ENCODE measurements at places on chromosomes 7 and 10.

- DNase-seq = no peak
Observed at GRCh38 chr10:109902992-109903947, 20.0 kb downstream of the XPNPEP1 start.

DNA sequence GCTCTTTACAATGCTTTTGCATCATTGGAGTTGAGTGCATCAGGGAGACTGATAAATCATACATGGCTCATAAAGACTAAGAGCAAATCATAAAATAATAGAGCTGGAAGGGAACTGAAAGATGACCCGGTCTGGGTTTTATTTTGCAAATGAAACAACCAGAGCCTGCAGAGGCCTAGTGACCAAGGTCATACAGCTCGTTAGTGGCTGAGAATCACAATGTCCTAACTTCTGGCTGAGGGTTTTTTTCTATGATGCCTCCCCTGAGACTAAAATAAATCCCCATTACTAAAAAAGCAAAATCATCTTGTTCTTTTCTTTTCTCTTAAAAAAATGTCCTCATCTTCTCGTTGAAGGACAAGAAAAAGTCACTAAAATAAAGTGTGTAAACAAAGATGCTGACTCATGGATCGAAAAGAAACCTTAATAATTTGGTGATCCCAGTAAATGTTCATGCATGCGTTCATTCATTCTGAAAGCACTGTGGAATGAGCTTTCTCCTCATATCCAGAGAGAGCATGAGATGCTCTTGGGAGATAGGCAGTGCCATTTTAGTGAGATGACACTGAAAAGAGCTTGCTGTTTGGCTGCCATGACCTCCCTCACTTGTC is 107.8 kb upstream of the PHYHIPL start:
- DNase-seq = no peak

DNA sequence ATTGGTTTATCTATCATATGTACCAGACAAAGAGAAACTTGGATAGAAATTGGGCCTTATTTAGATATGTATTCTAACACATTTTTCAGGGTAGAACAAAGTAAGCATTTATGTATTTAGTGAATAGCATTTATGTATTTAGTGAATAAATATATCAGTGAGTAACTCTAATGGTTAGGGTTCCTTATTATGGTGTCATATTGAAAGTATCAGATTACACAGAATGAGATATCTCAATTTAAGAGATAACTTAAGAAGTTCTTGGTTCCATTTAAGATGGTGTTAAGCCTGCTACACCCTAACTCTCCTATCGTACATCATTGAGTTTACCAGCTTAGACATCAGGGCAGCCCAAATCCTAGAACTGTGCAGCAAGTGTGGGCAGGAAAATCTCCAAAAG is 35.9 kb upstream of the DMTF1 start:
- DNase-seq = no peak

DNA sequence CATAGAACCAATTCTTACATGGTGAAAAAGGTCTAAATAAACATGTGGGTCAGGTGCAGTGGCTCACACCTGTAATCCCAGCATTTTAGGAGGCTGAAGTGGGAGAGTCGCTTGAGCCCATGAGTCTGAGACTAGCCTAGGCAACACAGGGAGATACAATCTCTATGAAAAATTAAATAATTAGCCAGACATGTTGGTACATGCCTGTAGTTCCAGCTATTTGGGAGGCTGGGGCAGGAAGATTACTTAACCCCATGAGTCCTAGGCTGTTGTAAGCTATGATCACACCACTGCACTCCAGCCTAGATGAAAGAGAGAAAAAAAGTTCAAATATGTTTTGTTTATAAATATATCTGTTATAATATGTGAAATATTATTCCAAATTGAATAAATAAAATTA is 643.6 kb downstream of the IPMK start:
- DNase-seq = no peak

GRCh38 chr10:14423111-14423744 is 92.5 kb upstream of the FRMD4A start:
- no peak for DNase-seq

DNA sequence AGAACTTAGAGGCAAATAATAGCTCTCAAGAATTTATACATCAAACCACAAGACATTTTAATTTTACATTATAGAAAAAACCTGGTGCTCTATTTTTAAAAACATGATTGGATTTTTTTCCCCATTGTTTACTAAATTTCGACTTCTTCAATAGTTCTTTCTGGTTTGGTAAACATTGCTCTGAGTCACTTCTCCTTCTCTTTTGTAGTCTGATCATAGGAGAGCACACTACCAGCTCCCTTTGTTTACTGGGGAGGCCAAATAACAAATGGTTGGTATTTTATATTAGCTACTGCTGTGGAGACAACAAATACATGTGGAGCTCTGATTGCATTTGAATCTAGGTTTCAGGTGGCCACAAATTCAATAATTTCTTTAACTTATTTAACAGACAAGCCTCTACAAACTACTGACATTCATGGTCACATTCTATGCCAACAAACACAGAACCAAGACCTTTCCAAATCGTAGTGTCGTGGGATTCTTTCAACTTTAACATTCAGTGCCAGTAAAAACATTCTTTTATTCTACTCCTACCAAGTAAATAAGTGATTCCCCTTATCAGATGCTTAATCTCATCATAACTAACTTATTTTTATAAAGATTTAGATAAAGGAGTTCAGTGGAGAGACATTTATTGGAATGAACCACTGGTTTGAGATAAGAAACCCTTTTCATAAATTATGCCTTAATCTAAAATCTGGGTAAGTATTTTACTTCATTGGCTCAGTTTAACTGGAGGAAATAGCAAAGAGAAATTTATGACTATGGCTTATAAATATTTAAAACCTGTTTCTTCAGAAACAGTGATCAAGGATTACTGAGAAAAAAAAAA is 17.7 kb upstream of the FXYD4 start:
- no peak for DNase-seq

GRCh38 chr7:35825974-35826373 is 25.1 kb downstream of the SEPTIN7 start:
- DNase-seq = no peak

DNA sequence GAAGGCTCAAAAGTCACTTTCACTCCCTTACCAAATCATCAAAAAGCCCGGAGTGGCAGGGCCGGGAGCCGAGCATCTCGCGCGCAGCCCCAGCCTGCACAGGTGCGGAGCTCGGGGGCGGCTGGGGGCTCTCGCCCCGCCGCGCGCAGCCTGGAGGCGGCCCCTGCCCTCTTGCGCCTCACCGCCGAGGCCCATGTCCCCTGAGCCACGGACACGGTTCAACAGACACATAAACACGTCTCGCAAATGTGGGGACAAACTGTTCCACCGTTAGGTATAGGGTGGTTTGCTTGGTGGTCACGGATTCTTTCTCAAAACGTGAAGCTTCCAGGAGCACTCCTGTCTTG is 700 bp downstream of the GSAP start:
- DNase-seq = no peak

DNA sequence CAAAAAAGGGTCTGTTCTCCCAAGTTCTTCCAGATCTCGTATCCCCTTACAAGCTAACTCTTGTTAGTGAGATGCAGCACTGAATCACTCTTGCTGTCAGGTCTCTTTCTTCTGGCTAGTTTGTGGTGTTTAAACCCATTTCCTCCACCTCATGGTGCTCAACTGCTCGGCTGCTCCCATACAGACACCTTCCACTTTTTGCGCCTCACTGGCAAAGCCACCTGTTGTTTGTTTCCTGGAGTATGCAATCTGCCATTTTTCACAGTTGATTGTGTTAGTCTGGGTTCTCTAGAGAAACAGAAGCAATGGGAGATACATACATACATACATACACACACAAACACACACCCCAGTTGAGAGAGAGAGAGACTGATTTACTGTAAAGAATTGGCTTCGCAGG is 124.4 kb upstream of the SP8 start:
- DNase-seq = no peak

DNA sequence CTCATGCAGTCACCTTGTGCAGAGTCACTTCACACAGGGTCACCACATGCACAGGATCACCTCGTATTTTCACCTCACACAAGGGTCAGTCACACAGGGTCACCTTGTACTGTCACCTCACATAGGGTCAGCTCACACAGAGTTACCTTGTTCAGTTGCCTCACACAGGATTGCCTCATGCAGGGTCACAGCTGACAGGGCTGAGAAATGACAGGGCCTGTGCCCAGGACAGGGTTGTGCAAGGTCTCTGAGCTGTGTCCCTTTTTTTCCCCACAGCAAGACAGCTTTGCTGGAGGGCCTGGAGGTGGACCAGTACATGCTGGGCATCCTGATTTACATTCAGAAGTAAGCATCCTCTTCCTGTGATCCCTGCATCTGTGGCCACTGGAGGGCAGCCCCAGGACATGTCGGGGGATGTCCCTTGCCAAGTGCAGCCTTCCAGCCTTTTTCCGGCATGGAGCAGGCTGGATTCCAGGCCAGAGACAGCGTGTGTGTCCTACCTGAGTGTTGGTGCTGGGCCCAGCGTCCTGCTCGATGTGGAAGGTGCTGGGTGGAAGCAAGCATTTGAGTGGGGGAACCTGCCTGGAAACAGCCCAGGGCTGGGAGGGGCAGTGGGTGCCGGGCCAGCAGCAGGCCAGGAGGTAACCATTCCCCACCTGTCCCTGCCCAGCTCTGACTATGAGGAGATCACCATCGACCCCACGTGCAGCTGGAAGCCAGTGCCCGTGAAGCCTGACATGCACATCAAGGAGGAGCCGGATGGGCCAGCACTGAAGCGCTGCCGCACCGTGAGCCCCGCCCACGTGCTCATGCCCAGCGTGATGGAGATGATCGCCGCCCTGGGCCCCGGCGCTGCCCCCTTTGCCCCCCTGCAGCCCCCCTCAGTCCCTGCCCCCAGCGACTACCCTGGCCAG is 16.3 kb downstream of the ZMIZ2 start:
- DNase-seq = no peak
